ENCODE measurements at places on chromosomes 11 and 22.

DNA sequence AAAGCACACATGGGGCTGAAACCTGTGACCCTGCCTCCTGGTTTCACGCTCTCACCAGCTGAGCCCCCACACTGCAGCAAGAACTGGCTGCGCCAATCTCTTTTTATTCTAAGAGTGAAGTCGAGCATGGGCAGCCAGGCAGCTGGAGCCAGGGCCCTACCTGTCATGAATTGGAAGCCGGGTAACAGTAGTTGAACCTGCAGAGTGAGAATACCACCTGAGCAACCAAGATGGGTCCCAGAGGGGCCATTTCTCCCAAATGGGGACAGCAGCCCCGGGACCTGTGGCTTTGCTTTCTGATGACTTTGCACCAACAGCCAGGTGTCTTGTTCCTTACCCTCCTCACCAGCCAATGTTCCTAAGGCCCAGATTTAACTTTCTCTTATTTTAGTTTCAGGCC lies 178.9 kb downstream of the GRIK4 start:
- DNase-seq = no peak

- no peak for DNase-seq
Measured at GRCh38 chr11:124322356-124322755, 2.4 kb upstream of the OR8D2 start.

DNA sequence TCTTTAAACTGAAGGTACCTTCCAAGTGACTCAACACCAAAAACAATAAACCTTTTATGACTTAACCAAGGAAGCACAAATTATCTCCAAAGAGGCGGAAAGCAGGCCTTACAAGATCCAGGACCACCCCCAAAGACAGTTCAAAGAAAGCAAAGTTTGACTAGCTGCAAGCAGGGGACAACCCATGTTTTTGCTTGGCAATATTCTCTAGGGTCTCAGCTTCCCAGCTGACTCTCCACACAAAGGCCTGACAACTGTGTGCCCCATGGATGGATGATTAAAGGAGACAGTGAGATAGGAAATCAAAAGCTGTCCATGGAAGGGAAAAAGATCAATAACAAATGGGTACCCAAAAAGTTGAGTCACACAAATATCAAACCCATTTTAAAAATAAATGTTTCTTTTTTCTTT lies 232.2 kb downstream of the DDX10 start:
- DNase-seq = no peak

GRCh38 chr22:22487869-22488597 lies 20.5 kb downstream of the ZNF280B start:
- no peak for DNase-seq

DNA sequence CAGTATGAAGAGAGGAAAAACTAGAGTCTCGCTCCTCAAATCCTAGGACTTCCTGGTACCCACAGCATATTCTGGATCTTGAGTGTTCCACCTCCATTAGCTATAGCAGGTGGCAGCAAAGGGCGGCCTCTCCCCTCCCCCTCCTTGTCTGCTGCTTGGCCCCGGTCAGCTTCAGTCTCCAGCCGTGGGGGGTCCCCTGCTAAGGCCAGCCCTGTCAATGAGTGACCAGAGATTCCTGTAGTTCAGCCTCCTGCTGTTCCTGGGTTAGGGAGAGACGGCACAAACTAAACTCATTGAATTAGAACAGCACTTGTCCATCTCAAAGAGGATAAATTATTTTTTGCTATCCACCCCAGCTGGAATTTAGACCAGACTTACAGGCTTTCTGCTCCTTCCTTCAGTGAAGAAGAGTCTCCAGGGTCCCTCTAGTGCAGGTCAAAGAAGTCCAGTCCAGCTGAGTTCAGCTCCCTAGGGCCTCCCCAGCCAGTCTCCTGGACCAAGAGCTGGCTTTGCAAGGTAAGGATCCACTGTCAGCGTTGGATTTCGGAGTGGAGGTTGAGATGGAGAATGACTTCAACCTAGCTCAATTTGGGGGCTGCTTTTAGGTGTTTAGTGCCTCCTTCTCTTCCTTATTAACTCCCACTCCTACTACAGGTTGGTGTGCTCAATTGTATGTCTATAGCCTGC lies 1.1 kb upstream of the PHLDB1 start:
- DNase-seq = no peak

GRCh38 chr22:45942787-45943493 lies 34.0 kb downstream of the WNT7B start:
- no peak for DNase-seq

GRCh38 chr11:127105593-127106541 lies 105.3 kb upstream of the KIRREL3 start:
- no peak for DNase-seq
